Epithelial cell of proximal tubule (primary cell): ENCODE measurements at places on chromosomes 11 and 22. TPM values are rescaled to one million over a fixed set of nuclear protein-coding genes. Genes with fewer than 3 reads are reported as not detected.

DNA sequence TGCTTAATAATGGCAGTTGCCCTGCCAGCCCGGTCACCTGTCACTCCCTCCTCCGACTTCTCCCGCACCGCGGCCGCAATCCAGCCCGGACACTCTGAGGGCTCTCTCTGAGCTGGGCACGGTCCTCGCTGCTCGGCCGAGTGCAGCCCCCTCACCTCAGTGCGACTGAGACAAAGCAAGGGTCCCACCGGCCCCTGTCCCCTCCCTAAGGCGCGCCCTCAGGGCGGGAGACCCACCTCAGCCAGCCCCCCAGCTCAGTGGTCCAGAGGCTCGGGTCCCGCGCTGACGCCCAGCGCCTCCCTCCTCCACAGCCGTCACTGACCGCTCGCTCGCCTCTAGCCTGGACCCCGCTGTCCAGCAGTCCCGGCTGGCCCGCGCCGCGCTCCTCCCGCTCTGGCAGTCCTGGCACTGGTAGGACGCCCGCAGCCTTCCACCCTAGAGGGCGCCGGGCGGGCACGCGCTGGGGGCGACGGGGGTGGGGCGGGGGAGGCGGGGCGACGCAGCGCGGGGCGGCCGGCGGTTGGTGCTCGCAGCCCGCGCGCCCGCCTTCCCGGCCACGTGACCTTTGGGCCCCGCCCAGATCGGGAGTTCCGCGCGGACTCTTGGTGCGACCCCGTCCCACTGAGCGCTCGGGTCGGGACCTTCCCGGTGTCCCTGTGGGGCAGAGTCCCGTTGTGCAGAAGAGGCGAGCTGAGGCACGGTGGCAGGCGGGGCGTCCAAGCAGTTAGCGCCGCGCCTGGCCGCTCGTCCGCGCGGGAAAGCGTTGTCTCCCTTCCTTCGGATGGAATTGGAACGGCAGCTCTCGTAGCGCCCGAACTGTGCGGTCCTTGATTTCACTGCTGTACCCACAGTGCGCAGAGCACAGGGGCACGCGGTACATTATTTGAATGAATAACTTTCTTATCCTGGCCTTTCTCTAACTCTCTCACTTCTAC is 7.8 kb upstream of the L3MBTL2 start:
- DNase-seq: no peak

Gene C11orf91
- total RNA-seq: not detected in 2 replicates

Gene UCP2
- total RNA-seq: 86.2 and 139 TPM in 2 replicates

Gene KLHL35
- total RNA-seq: 1.4 and 3.3 TPM in 2 replicates
